NCI-H460 (cell line): ENCODE measurements at places on chromosomes 4 and X. TPM values are rescaled to one million over a fixed set of nuclear protein-coding genes. Genes with fewer than 3 reads are reported as not detected.

DNA sequence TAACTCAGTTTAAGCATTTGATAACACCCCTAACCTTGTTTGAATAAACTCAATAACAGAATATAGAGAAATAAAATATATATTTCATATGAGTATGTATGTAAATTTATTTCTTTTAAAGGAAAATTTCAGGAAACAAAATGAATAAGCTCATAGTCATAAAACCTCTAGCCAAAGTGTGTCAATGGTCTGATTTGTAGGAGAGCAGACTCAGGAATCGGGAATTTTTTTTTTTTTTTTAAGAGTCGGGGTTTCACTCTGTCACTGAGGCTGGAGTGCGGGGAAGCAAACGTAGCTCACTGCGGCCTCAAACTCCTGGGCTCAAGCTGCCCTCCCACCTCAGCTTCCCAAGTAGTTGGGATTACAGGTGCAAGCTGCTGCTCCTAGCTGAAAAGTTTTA is 2.4 kb downstream of the PKD2 start:
- DNase-seq = no peak

DNA sequence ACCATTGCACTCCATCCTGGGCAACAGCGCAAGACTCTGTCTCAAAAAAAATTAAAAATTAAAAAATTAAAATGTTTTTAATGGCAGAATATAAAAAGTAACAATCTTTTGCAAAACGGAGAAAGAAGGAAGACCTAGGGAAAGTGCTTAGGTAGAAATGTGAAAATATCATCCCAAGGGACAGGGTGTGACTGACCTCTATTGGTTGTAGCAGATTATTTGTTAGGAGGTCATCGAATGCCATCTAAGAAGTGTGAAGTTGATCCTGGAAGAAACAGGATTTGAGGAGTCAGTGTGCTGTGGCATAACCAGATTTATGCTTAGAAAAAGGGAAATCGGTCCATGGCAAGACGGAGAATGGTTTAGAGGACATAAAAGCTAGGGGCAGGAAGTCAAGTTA is 18.1 kb upstream of the C4orf36 start:
- no peak for DNase-seq

GRCh38 chrX:81202456-81202819 is 536 bp downstream of the SH3BGRL start:
- DNase-seq = no peak

Gene CCKAR
- total RNA-seq = not detected in 2 replicates

DNA sequence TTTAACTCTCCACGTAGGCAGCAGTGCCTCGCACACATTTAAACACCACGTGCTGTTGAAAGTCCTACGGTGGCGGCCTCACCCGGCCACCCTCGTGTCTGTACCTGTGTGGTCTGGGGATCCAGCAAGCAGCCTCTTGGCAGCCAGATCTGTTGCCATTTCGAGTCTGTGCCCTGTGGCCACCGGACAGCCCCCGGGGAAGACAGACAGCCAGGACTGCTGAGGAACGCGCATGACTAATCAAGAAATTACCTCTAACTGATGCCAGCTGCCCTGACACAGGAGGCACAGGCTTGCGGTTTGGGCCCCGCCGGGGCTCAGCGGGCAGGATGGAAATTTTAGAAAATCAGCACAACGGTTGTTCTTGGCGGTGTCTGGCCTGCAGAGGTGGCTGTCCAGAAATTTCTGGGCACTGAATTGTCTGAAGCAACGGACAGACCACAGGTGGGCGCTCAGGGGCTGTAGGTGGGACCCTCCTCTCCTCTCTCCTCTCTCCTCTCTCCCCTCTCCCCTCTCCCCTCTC is 15.6 kb upstream of the ASMTL start:
- DNase-seq = peak; percentile 28

- no peak for DNase-seq
Observed at GRCh38 chrX:134571796-134572195, 86.5 kb downstream of the PLAC1 start.

Gene GPR78
- total RNA-seq = not detected in 2 replicates

DNA sequence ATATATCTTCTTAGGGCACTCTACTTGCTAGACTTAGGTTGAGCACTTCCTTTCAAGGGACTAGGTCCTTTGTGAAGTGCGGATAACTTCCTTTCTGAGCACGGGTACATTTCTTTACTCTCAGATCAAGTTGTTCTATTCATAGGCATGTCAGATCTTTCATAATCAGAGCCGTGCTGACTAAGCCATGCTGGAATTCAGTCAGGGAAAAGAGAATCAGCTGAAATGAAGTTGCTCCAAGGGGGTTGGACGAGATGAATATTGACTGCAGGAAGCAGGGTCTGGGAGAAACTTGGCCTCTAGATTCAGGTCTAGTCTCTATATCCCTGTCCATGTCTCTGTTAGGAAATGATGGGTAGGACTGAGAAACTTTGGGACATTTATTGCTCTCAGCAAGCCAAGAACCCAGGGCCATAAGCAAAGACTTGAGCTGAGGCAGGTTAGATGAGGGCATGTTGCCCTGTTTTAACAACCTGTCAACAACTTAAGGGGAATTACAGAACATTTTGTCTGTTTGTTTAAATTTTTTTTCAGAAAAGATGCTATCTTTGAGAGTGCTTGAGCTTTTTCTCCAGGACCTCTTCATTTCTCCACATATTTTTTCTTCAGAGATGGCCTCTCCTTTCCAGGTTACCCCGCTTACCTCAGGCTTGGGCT is 28.3 kb downstream of the AREG start:
- peak; percentile 36 for DNase-seq

Gene AVPR2
- total RNA-seq = not detected in 2 replicates

GRCh38 chr4:153207027-153207426 is 2.8 kb downstream of the TRIM2 start:
- DNase-seq = no peak

- no peak for DNase-seq
Observed at GRCh38 chr4:4693258-4693657, 151.4 kb upstream of the STX18 start.

DNA sequence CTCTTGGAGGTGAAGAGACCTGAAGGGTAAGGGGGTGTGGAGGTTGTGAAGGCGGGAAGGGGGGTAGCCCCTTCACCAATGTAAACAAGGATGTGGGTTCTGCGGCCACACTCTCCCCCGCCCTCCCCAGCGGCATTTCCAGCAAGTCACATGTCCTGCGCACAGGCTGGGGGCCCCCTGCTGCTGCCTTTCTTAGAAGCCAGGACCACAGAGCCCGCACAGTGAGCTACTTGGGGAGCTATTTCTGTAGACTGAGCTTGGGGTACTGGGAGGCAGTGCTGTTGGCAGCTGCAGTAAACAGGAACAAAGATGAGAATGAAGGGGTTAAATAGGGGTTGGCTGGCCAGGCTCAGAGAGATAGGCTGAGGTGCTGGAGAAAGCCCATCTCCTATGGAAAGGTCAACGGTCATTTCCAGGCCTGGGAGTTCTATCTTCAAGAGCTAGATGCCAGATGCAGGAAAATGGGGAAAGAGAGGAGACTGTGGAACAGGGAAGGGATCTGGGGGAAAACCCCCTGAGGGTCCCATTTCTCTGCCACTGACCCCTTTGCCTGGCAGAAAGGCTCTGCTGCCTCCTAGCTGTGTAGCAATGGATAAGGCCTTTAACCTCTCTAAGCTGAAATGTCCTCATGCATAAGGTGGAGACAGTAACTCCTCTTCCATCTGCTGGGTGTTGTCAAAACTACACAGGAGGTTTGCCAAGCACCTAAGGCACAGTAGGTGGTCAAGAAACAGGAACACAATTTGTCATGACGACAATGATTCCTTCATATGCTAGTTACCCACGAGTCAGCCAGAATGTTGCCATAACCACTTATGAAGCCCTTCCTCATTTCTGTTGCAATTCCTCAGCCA is 18.5 kb upstream of the PIM2 start:
- no peak for DNase-seq

Gene HPSE
- 4.4 and 4.8 TPM in 2 replicates for total RNA-seq

- no peak for DNase-seq
Observed at GRCh38 chr4:81754169-81754568, 282.5 kb upstream of the RASGEF1B start.

DNA sequence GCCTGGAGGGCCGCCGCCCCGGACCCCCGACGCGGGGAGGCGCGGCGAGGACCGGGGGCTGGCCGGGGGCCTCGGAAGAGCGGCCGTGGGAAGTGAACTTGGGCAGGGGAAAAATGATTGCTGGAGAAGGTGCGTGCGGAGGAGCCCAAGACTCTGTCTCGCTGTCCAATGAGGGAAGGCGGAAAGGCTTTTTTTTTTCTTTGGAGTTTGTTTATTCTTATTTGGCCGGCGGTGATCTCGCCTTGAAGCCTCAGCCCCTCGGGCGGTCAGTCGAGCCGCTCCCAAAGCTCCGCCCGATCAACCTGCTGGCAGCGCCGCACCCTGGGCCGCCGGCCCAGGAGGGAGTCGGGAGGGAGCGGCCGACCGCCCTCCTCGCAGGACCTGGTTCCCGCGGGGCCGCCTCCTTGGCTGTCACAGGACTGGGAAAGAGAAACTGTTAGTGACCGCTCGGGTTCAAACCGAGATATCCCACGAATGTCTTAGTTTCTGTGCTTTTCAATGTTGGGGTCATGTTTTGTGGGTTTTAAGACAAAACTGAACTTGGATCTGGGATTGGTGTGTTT is 2.5 kb downstream of the CPEB2 start:
- no peak for DNase-seq

DNA sequence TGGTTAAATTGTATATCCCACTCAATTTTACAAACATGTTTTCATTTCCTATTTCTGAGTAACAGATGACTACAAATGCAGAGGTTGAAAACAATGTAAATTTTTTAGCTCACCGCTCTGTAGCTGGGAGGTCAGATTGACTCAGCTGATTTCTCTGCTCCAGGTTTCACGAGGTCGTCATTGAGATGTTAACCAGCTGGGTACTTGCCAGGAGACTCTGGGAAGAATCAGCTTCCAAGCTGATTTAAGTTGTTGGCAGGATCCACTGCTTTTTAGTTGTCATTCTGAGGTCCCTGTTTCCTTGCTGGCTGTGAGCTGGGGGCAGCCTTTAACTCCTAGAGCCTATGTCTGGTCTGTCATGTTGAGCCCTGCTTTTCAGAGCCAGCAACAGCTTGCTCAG is 864.3 kb upstream of the AGA start:
- DNase-seq = no peak

- no peak for DNase-seq
Observed at GRCh38 chrX:3066555-3066954, 25.3 kb downstream of the ARSF start.

DNA sequence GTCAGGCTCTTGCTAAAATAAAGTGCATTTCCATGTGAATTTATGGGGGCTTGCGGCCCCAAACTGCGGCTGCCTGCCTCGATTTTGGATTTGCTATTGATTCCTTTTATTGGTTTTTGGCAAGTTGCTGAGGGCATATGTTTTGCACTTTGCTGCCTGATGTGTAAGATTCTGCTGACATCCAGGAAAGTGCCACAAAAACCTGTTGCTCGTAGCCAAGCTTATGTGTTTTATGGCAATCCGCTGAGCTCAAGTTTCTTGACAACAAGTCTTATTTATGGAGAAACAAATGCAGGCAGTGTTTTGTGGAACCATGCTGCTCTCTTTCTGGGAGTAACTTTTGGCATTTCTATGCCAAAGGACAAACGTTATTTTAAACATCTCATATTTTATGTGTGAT is 97.3 kb upstream of the DDIT4L start:
- DNase-seq = no peak

DNA sequence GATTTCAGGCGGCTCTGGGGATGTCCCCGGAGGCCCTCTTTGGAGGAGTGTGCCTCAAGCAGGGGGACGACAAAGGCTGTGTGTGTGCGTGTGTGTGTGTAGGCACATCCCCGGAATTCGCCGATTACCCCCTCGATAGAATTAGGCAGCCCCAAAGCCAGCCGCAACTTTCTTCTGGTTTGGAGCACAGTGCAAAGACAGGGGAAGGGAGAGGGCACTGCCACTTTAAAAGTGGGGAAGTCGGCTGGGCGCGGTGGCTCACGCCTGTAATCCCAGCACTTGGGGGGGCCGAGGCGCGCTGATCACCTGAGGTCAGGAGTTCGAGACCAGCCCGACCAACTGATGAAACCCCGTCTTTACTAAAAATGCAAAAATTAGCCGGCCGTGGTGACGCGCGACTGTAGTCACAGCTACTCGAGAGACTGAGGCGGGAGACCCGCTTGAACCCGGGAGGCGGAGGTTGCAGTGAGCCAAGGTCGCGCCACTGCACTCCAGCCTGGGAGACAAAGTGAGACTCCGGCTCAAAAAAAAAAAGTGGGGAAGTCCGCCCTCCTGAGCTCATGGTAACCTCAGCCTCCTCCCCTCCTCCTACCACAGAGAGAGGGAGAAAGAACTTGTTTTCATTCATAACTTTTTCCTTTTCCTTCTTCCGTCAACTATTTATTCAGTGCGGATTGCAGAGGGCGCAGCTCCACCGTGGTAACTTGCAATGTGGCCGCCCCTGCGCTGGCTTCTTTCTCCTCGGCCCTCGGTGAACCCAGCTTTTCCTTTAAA is 2.4 kb downstream of the SPRY1 start:
- DNase-seq = no peak

- DNase-seq = no peak
Observed at GRCh38 chr4:23956601-23957364, 66.9 kb upstream of the PPARGC1A start.
